LHCN-M2 (cell line): ENCODE measurements at places on chromosomes 1 and 21.

- DNase-seq = no peak
These were observed 31.2 kb downstream of the SDC3 start for GRCh38 chr1:30877205-30877912.

- DNase-seq = no peak
These were observed 81.2 kb upstream of the HIVEP3 start for GRCh38 chr1:41999884-42000283.

DNA sequence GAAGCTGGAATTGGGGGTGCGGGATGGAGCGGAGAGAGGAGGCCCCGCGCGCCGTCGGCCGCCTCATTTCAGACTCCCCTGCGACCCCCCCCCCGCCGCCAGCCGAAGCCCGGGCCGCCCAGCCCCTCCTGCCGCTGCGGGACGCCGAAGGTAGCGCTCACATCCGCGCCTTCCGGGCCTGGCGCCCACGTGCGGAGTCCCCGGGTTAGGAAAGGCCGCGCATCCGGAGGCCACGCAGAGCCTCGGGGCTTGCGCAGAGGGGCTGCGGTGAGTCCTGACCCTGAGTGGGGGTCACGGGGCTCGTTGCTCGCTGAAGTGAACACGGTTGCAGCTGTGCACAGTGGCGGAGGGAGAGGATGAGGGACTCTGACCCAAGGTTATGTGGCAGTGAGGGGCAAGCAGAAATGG lies 552 bp upstream of the ZNF496 start:
- DNase-seq = peak; percentile 45

DNA sequence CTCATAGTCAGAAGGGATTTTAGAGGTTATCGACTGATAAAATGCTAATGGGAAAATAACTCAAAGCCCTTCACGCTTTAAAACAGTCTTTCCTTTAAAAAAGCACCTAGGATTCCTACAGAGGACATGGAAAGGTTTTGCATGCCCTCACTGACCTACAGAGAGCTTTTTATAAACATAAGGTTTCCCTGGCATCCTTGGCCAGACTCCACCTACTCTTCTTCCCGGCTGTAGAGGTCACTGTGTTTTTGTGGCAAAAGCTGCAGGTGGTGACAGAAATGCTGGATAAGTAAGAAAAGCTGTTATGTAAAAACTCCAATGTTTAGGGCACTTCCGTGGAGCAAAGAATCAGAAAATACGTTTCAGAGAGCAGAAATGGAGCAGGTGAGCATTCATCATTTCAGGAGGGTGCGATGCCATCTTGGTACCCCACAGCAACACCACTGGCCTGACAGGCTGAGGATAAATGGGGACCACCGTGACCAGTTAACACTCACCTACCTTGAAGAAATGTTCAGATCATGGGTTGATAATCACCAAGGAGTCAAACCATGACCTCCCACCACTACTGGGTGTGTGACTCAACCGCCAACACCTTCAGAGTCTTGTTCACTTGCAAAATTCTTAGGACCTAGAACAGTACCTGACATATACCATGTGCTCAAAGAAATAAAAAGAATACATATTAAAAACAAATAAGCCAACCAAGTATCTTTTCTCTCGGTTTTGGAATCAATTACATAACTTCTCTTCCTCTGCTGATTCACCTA lies 46.6 kb downstream of the SSBP3 start:
- no peak for DNase-seq

- DNase-seq = no peak
These were observed 7.9 kb upstream of the EDN2 start for GRCh38 chr1:41492341-41492848.
